ENCODE measurements at places on chromosomes 16 and 17. TPM values are rescaled to one million over a fixed set of nuclear protein-coding genes. Genes with fewer than 3 reads are reported as not detected.

ADAM11 gene
- total RNA-seq, result 0.36 TPM

ABI3 gene
- total RNA-seq, result not detected

RHBDL3 gene
- not detected for total RNA-seq

- no peak for DNase-seq
These were observed 43.2 kb downstream of the CLEC16A start for GRCh38 chr16:10987361-10988163.

GRCh38 chr16:82631701-82632685 lies 5.2 kb downstream of the CDH13 start:
- DNase-seq, result no peak

- peak; percentile 81 for DNase-seq
These were observed at the start of gene HS3ST3A1 for GRCh38 chr17:13601776-13602551. Gene HS3ST3A1 (minus strand): TSS chr17:13601929. CDS start chr17:13601129, 800 bp downstream.

MYH8 gene
- not detected for total RNA-seq

GRCh38 chr16:554640-555365 lies 5.4 kb upstream of the PRR35 start:
- peak; percentile 65 for DNase-seq

BRIP1 gene
- total RNA-seq, result 20.9 TPM

- DNase-seq, result peak; percentile 74
These were observed 1.6 kb upstream of the GAST start for GRCh38 chr17:41710472-41711090.

- peak; percentile 65 for DNase-seq
These were observed 107.6 kb downstream of the SPECC1 start for GRCh38 chr17:20116683-20117309.

DNA sequence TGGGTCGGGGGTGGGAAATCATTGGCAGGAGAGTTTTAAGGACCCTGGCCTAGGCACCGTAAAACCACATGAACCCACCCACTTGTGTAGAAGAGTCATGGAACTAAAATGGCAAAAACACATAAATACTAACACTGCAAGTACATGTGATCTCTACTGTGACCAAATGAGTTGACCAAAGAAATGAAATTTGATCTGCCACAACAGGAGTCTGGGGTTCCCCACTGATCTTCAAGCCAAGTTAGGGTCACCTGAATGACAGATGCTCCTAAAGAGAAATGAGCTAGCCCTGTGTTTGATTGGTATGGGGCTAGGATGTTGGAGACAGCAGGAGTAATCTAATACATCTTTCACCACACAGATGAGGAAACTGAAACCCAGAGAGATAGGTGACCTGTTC lies 21.5 kb upstream of the SKAP1 start:
- no peak for DNase-seq

Data from fibroblast of the aortic adventitia (primary cell).